ENCODE measurements at places on chromosomes 5 and 9.
A peak's percentile ranks its signal among the peaks of the same experiment; 100 is the strongest.

GRCh38 chr5:57598756-57599155 lies 116.1 kb upstream of the ACTBL2 start:
- peak; percentile 46 for DNase-seq

GRCh38 chr5:32584646-32585045 lies 711 bp upstream of the SUB1 start:
- no peak for DNase-seq

- peak; percentile 38 for DNase-seq
These were observed 124.8 kb upstream of the RAD23B start for GRCh38 chr9:107158321-107158720.

DNA sequence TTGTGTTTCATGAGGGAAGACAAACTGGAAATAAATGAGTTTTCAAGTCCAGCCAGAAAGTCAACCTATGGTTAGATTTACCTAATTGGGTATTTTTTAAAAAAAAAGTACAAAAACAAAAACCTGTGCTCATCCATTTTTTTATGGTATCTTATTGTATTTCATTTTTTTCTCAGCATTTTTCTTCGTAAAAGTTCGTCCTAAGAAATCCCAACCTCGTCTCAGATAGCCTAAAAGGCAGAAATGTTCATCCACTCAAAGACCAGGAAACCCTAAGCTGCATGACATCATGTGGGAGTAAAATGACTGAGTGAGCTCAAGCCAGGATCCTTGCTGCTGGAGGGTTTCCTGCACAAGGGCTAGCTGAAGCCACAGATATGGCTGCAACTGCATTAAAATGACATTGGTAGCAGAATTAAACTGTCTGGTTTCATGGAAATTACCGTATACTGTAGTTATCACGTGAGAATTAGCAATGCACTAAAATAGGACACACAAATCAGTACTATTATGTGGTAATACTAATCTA lies 70.4 kb downstream of the NFIB start:
- no peak for DNase-seq

DNA sequence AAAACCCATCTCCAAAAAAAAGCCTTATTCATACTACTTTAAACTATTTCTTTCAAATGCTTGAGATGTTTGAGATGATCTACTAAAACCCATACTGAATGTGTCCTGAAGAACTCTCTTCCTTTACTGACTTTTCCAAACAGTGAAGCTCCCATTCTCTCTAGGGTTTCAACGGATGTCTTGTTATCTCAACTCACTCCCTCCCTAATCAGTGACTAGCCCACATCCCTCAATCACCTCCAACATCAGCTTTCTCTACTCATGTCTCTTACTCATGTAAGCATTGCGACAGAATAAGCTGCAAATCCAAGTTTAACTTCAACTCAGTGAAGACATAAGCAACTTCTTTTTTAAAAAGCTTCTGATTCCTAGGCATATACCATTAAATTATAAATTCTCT lies 42.1 kb downstream of the WDR41 start:
- no peak for DNase-seq
